Activated CD8-positive, alpha-beta memory T cell treated with anti-CD3 and anti-CD28 coated beads for 48 hours (primary cell): ENCODE measurements at places on chromosomes 7 and 10.

DNA sequence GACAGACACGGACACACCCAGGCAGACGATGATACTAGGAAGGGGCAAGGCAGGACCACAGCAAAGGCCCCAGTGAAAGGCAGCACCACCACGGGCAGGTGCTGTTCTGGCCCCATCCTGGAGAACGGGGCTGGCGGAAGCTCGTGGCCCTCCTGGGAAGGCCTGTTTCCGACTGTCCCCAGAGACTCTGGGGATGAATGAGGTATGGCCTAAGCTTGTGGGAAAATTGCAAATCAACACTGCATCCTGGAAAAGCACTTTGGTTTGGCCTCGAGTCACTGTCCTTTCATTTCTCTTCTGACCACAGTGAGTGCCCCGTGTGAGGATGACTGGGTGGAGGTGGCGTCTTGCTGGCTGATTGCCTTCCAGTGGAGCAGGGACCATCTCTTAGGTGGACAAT lies 81.6 kb upstream of the ANLN start:
- DNase-seq, result no peak

- no peak for DNase-seq
These were observed 244.2 kb upstream of the IGFBP3 start for GRCh38 chr7:46165276-46165675.

- DNase-seq, result no peak
These were observed 90.7 kb downstream of the GNAI1 start for GRCh38 chr7:80225361-80225760.

DNA sequence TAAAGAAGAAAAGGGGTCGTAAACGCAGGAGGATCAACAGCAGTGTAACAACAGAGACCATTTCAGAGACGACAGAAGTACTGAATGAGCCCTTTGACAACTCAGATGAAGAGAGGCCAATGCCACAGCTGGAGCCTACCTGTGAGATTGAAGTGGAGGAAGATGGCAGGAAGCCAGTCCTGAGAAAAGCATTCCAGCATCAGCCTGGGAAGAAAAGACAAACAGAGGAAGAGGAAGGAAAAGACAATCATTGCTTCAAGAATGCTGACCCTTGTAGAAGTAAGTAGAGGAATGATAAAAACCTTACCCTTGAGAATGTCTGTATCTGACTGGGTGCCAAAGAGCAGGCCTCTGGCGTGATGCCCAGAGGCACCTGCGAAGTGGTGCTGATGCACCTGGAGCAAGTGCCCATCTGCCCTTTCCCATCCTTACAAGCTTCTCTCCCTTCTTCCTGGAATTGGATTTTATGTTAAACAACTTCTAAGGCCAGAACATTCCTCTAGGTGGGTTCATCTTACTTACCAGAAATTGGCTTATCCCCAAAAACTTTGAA lies 86.4 kb upstream of the SAMD8 start:
- no peak for DNase-seq

DNA sequence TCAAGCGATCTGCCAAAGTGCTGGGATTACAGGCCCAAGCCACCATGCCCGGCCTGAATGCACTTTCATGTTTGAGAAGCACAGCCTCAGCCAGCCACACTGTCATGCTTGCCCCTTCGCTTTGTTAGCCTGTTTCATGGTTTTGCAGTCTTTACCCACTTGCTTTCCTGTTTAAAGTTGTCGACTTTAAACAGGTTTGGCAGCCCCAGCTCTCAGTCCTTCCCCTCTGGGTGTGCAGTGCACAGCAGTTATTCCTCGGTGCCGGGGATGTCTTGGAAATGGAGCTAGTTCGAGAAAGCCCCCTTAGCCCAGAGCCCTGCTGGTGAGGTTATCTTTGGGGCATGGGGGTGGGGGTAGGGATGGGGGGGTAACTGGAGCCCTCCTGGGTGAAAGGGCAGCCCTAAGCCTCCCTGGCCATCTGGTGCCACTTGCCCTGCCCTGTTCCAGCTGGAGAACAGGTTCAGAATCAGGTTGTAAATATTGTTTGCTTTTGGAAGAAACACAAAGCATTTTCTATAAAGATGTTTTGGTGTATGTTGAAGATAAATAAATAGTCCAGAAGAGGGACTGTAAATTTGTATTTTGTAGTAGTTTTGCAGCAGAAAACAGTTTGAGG lies 14.8 kb downstream of the TSPAN14 start:
- DNase-seq, result no peak

GRCh38 chr10:118258285-118258684 lies 83.8 kb downstream of the FAM204A start:
- no peak for DNase-seq

GRCh38 chr7:86469680-86470295 lies 173.9 kb upstream of the GRM3 start:
- no peak for DNase-seq

GRCh38 chr10:22640359-22640758 lies 74.0 kb downstream of the PIP4K2A start:
- no peak for DNase-seq

GRCh38 chr10:110057456-110057855 lies 49.7 kb downstream of the ADD3 start:
- no peak for DNase-seq

DNA sequence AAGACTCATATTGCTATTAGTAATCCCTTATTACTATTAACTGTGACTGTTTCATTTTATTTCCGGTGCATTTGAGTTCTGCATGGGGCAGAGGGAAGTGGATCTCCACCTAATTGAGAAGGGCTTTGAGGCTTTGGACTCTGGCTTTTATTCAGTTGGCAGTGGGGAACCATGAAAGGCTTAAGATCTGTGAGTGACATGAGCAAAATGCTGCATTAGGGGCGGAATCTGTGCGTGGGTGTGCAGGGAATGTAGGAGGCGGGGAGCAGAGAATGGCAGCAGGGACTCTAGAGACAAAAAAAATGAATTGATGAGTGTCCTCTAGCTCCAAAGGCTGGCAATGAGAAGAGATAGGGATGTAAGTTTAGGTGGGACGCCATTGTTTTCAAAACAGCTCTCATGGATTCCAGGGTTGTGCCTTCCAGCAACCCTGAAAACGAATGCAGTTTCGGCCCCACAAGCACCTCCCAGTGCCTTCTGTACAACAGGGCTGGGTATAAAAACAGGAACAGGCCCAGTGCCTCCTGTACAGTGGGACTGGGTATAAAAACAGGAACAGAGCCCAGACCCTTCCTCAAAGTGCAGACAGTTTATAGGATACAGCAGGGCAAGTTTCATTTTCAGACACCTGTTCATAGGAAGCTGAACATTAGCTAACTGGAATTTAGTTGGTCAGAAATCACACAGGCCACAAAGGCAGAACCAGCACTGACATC lies 663.3 kb upstream of the FOXK1 start:
- no peak for DNase-seq

GRCh38 chr7:3880228-3880987 lies 579.4 kb downstream of the SDK1 start:
- no peak for DNase-seq

GRCh38 chr10:123835575-123835974 lies 56.0 kb downstream of the CPXM2 start:
- DNase-seq, result no peak

DNA sequence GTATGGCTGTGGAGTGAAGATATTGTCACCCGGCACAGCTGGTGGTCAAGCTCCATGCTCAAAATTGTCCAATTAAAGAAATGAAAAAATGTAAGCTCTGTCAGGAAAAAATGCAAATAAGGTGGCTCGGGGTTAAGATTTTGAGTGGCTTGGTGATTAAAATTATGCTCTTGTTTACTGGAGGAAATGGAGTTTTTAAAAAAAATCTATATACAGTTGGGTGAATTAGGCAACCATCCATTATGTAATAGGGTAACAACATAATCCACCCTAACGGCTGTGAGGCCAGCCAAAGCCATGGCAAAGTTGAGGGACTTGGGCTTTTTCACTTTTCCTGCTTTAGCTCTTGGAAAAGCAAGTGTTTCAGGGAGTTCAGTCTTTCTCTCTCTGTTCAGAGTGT lies 260.8 kb upstream of the HABP2 start:
- DNase-seq, result no peak

DNA sequence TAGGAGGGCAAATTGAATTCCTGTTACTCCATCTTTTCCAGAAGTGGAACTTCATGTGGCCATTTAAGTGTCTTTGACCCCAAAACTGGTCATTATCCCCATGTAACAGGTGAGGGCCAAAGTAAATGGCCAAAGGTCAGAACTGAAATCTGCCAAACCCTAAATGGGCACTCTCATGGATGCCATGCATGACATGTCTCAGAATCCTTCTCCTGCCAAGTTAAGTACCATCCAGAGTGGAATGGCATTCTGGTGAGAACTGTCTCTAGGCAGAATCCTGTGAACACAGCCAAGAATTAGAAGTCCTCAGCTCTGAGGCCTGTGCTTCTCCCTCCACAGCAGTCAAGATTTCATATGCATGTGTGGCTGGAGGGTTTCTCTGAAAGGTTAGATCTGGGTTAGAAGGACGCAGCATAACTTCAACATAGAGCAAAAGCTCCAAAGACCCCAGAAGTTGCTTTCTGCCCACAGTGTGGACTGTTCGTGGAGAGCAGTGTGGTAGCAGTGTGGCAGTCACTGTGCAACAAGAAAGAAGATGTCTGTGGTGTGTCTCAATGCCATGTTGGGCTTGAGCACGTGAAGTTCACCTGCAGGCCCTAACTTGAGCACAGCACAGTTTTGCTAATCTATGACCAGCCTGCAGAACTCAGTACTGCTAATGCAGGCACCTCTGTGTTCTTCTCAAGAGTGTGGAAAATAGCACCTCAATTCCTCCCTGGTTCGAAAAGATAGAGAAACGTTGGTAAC lies 121.3 kb downstream of the ADCY1 start:
- DNase-seq, result no peak

GRCh38 chr10:126059076-126059826 lies 162.9 kb downstream of the FANK1 start:
- no peak for DNase-seq

DNA sequence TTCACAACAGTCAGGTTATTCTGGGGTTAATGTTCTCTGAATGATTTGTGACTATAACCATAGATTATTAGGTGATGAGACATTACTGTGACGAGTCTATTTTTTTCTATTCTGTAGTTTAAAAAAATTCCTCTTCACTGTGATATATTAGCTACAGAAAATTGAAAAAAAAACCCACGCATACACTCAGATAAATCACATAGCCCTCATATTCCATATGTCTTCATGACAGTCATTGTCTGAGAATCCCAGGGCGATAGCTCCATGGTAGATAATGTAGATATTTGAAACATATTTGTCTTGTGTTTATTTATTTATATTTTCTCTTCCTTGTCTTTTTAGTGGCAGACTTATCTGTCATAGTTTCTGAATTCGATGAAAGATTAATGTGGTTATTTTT lies 110.0 kb downstream of the CAMK1D start:
- DNase-seq, result no peak

DNA sequence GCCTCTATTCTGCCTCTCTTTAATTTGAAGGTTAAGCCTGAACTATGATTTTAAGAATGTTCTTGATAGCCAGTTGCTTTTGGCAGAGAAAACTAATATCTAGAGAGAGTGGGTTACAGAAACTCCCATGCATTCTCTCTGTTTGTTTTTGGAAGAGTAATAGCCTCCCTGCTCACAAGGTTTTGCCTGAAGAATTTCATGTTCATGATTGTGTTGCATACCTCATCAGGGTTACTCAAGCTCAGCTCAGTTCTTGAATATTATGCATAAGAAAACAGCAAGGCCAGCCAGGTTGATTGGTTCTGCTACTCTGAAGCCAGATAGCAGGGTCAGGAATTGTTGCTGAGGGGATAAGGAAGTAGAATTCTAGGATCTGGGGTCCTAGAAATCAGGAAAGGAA lies 137.4 kb downstream of the MDFIC start:
- no peak for DNase-seq

DNA sequence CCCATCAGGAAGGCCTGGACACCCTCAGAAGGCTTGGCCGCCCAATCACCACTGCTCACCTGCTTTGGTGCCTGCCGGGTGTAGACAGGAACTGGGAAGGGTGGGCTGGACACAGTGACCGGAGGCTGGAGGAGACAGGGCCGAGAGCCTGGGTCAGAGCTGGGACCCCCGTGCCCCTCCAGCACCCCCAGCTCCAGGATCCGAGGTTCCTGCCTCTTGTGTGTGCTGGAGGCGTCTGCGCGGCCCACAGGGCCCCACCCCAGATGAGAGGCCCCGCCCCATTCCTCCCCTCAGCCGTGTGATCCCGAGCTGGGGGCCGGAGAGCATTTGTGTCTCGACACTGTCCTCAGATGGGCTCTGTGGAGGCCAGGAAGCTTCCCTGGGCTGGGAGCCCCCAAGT lies 9.4 kb downstream of the ADAM8 start:
- no peak for DNase-seq

DNA sequence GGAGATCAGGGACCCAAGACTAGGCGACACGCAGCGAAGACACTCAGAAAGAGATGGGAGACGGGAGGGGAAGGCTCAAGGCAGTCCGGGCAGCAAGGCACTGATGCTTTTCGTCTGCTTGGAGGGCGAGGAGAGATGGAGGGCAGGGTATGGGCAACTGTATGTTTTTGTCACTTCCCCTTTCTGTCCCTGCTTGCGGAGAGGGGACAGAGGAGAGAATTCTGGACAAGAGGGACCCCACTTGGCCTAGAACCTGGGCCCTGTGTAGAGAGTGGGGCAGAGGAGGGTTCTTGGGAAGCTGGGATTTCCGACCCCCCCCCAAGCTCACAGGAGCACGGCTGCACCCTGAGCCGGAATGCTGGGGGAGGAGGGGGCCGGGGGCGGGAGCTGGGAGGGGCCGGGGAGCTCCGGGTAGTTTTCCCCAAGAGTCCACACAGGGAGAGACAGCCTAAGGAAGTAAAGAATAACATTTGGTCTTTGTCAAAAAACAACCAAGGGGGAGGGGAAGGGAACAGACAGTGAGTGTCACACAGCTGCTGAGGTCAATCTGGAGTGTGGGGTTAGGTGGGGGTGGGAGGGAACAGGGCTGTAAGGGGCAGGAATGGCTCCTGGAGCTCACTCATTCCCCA lies 1.8 kb downstream of the LRCH4 start:
- DNase-seq, result no peak

DNA sequence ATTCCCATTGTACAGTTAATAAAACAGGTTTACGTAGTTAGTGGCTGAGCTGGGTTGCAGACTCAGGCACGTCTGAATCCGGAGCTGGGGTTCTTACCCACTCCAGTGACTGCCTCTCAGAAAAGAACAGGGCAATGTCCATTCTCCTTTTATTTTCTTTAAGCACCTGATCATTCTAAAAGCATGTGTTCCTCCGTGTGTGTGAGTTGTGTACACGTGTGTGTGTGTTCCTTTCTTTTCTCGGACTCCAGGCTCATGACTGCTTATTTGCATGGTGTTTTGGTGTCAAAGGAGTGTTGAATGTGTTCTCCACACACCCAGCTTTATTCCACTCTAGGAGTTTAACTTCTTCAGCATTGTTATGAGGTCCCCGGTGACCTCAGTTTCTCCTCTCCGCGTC lies 260.1 kb downstream of the SNX10 start:
- DNase-seq, result no peak

GRCh38 chr7:87140271-87140748 lies 11.9 kb upstream of the DMTF1 start:
- no peak for DNase-seq

- DNase-seq, result no peak
These were observed 70.2 kb upstream of the ABLIM1 start for GRCh38 chr10:114728325-114728724.

GRCh38 chr7:117808910-117809705 lies 64.1 kb downstream of the CTTNBP2 start:
- no peak for DNase-seq
